GM19239 (cell line): ENCODE measurements at places on chromosomes 12 and 14.

DNA sequence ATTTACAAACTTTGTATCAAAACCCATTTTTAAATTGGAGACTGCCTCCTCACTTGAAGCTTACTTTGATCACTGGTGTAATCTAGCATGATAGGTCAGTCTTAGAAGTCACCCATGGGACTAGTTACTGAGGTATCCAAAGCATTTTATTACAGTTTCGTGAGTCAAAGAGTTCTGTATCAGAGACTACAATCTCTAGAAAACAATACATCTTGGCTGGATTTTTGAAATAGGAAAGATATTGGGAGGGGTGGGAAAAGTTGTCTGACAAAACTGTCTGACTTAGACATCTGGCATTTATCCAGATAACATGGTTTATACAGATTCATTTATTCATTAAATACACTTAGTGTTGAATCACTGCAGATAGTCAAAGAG is 173.5 kb upstream of the PDZRN4 start:
- no peak for DNase-seq

- no peak for DNase-seq
Observed at GRCh38 chr12:12025799-12026386, 44.8 kb upstream of the BCL2L14 start.

DNA sequence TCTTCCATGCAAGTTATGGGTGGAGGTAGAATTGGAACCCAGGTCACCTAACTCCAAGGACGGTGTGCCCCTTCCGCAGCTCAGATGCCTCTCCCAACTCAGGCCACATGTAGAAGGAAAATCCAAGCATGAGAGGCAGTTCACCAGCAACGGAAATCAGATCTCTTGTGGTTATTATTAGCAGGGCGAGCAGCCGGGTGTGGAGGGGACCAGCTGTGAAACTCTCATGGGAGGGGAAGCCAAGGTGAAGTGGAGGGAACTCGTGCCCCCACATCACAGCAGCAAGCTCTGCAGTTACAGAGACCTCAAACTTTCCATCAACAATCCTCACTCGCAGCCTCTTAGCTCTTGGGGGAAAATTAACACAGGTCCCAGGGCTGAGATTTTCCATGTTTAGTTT is 79.7 kb downstream of the KSR2 start:
- no peak for DNase-seq

GRCh38 chr14:77099425-77100167 is 1.5 kb downstream of the CIPC start:
- DNase-seq: no peak

- no peak for DNase-seq
Observed at GRCh38 chr14:54556535-54556934, 10.4 kb upstream of the SAMD4A start.

- no peak for DNase-seq
Observed at GRCh38 chr14:104999361-104999760, 13.8 kb downstream of the CLBA1 start.
